NCI-H2227 treated with DMSO at 0.1 percent for 48 hours (cell line): ENCODE measurements at places on chromosomes 6 and 20.
A peak's percentile ranks its signal among the peaks of the same experiment; 100 is the strongest.

DNA sequence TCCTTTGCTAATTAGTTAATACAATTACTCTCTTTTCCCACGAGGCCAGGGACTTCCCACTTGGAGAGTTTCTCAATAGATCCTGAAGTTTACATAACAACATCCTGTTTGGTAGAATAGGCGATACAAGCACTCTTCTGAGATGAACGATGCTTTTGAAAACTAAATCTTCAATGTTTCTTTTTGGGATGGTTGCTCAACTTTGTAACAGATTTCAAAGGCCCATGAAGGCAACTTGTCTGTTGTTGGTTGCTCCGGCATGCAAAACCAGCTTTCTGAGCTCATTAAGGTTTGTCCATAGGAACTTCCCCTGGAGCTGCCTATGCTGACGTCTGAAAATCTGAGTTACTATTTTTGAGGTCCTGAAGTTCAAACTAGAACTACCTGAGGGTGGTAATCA is 25.9 kb upstream of the ROS1 start:
- no peak for DNase-seq

GRCh38 chr6:100226811-100227210 is 232.8 kb upstream of the MCHR2 start:
- no peak for DNase-seq

- DNase-seq = no peak
These were observed 19.9 kb downstream of the PSMG4 start for GRCh38 chr6:3278691-3279090.

GRCh38 chr6:15791448-15792181 is 128.8 kb upstream of the DTNBP1 start:
- DNase-seq = no peak

DNA sequence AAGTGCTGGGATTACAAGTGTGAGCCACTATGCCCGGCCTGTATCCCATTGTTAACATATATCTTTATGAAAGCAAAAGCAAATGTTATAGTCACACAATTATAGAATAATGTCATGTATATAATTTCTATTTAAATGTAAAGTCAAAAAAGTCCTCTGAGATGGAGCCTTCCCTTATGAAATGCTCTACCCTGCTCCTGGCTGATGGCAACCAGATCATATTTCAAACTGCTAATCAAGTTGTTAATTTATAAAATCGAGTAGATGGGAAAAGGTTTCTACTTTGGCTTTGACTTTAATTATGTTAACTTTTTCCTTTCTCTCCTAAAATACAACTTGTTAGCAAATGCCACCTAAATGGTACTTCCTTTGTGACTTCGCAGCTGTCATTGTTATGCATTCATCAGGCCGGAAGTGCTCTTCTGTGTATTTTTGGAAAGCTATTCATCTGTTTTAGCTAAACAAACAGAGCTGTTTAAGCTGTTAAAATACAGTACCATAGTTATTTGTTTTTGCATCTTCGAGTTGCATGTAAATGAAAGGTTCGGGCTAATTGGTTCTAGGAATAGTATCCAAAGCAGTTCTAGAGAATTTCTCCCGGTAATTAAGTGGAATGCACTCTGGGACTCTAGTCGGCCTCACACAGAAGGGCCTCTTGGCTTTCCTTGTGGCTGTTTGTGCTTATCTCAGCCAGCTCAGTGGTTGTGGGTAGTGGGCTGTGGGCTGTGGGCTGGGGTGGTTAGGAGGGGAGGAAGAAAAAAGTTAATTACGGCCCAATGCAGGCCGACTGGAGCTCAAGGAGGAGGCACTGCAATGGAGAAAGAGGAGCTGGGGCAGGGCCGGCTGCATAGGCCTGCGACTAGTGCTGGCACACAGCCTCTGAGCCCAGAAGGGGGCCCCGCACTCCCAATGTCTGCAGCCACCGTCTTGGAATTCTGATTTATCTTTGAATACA is 34.8 kb downstream of the SLC35D3 start:
- DNase-seq = no peak

DNA sequence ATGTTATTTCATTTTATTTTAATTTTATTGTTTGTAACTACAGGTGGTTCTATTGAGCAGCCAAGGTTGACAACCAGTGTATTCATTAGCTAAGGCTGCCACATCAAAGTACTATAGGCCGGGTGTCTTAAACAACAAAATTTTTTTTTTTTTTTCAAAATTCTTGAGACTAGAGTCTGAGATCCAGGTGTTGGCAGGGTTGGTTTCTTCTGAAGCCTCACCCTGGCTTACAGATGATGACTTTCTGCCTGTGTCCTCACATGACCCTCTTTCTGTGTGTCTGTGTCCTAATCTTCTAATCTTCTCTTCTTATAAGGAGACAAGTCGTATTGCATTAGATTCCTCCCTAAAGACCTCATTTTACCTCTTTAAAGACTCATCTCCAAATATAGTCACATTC is 208.4 kb downstream of the MANEA start:
- no peak for DNase-seq

GRCh38 chr20:38222231-38222922 is 38.2 kb downstream of the KIAA1755 start:
- peak; percentile 18 for DNase-seq

DNA sequence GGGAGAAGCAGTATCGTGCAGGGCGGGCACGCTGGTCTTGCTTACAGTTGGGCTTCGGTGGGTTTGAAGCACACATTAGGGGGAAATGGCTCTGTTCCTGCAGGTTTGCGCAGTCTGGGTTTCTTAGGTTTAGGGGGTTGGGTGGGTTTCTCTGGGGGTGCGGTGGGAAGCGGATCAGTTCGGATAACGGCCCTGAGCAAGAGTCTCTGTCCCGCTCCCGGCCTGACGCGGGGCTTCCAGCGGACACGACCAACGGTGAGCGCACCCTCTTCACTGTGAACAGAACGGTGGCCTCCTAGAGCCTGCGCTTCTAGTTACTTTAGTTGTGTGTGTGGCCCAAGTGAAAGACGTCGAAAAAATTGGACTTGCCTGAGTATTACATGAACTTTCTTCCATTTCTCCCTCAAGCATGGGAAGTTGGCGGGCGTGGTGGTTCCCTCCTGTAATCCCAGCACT is 635 bp upstream of the ELOVL2 start:
- no peak for DNase-seq

GRCh38 chr20:49821381-49821780 is 8.8 kb downstream of the SLC9A8 start:
- no peak for DNase-seq

DNA sequence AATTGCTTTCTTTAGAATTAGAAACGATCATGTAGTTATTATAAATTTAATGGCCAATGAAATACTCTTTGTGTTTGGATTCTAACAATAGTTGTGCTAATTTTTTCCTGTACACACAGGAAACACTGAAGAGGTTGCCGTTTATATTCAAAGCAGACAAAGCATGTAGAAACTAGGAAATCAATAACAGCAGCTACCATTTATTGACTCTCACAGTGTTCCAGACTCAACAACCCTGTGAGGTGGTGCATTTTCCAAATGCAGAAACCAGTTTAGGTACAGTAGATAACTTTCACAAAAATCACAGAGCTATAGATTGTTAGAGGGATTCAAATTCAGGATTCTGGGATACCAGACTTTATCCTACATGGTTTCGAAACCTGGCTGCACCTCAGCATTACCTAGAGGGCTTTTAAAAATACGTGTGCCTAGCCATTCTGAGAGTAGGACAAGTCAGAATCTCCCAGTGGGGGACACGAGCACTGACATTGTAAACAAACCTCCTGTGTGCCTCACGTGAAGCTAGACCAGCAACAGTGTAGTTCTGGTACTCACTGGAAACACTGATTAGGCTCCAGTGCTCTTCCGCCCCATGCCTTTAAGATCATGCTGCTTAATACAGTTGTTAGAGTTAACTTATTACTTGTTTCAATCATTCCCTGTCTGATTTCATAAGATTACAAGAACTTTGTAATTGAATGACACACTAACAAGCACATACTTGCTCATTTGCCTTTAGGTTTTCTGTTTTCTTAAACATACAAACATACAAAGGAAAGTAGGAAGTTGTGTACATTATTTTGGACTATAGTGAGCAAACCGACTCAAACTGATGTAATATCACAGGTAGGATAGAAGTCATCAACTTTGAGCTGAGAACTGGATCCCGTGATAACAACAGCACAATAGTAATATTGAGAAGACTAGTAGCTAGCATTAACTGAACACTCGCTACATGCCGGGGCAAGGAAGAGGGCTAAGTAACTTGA is 65.8 kb downstream of the MAP3K4 start:
- no peak for DNase-seq

- no peak for DNase-seq
These were observed 700.8 kb downstream of the RFPL4B start for GRCh38 chr6:113047932-113048331.

- no peak for DNase-seq
These were observed 4.9 kb downstream of the SCML4 start for GRCh38 chr6:107819217-107819616.

- DNase-seq = no peak
These were observed 224.6 kb upstream of the FOXQ1 start for GRCh38 chr6:1087154-1087843.

- DNase-seq = no peak
These were observed 90.0 kb downstream of the PERP start for GRCh38 chr6:138017166-138017757.

DNA sequence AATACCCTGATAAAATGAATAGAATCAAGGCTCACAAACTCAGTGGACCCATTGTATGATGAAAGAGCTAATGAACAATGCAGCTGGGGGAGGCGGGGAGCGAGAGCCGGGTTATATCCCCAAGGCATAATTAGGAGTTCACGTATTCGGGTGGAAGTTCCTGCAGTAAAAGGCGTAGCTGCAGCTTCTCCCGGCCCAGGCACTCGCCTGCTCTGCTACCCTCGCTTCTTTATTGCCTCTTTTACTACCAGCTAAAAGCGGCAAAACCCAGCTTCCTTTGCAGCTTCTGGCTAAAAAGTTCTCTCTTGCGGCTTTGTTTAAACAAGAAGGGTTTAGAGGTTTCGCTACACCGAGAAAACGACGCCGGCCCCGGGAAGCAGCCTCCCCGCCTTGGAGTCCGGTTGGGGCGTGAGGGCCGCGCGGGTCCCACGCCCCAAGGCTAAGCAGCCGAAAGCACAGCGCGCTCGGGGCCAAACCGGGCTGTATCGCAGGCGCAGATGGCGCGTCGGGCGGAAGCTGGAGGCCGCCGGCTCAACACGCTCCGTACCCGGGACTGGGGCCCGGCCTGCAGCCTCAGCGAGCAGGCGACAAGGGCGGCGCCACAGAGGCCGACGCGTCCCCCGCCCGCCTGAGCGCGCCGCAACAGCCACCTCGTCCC is 1.6 kb downstream of the ZBTB2 start:
- DNase-seq = peak; percentile 40

GRCh38 chr20:17636523-17637412 is 45.3 kb downstream of the RRBP1 start:
- DNase-seq = peak; percentile 3

GRCh38 chr20:37315452-37316110 is 26.1 kb downstream of the MANBAL start:
- no peak for DNase-seq

DNA sequence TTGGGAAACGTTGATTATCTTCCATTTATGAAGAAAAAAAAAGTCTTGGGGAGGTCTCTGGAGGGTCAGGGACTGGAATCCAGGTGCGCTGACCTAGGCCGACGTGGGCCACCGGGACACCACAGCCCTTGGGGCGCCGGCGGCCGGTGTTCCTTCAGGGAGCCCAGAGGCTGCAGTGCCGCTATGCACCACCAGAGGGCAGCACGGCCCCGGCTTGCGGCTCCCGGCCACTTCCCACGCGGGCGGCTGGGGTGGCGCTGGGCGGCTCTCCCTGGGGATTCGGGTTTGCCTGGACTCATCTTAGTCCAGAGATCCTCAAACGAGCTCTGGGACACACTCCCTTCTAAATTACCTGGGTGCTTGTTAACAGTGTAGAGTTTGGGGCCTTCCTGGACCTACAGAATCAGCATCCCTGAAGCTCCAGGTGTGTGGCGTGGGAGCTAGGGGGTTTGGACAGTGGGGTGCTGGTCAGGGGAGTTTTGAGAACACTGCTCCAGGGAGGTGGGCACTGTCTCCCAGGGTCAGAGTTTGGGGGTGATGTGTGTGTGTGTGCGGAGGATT is 23.0 kb upstream of the GTSF1L start:
- peak; percentile 53 for DNase-seq

DNA sequence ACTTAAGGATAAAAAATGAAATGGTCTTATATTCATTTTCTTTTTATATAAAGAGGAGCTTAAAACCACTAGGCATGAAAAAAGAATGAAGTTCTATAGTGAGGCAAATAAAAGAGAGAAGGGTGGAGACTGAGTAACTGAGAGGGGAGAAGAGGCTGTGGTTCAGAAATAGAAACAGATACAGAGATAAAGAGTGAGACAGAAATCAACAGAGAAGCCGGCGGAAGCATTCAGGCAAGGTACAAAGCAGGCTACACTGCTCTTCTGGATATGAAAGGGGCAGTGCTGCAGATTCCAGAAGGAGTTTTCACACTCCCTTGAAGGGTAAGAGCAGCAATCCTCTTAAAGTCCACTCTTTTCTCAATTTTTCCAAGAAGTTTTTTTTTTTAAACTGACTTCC is 29.9 kb downstream of the NFATC2 start:
- no peak for DNase-seq

GRCh38 chr20:44022464-44022863 is 107.8 kb downstream of the TOX2 start:
- no peak for DNase-seq

DNA sequence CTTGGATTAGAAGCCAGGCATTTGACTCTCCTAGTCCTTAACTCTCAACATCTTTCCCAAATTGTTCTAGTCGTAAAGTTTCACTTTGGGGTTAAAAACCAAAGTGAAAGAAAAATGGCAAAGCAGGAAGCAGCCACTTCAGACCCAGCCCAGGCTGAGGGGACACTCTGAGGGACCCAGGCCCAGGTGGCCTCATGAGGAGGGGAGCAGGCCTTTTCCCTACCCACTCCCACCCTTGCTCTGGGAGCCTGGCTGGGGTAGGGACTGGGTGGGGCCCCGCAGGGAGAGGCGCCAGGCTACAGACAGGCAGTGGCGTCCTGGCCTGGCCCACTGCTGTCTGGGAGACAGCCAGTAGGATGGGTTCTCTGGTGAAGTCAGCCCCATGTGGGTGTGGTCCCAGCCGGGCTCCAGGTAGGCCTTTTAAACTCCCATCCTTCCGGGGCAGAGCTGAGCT is 68.7 kb upstream of the MYL9 start:
- no peak for DNase-seq

GRCh38 chr20:4600308-4601014 is 121.2 kb upstream of the PRND start:
- DNase-seq = no peak
